ENCODE measurements at places on chromosomes 4 and X.

- no peak for DNase-seq
Observed at GRCh38 chr4:40688446-40689095, 58.9 kb upstream of the RBM47 start.

DNA sequence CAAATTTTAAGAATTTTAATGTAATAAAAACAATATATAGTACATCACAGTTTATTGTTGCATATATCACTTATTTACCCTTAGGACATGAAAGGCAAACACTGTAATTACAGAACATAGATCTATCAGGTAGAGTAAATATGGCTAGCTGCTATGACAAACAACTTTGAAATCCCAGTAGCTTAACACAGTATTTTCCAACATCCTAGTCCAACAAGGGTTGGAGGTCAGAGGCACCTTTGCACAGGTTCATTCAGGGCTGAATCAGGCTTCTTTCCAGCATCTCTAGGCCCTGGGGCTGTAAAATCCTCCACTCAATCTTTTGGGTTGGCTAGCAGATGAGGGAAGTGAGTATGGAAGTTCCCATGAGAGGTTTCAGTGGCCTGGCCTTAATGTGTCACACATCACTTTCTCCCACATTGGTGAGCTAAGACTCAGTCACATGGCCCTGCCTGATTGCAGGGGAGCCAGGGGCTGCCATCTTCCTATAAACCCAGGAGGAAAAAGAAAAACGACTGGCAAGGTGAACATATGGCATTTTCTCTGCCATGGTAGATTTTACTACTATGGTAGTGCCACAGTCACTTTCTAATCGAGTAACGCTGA, 32.9 kb downstream of the HERC6 start:
- DNase-seq = no peak

DNA sequence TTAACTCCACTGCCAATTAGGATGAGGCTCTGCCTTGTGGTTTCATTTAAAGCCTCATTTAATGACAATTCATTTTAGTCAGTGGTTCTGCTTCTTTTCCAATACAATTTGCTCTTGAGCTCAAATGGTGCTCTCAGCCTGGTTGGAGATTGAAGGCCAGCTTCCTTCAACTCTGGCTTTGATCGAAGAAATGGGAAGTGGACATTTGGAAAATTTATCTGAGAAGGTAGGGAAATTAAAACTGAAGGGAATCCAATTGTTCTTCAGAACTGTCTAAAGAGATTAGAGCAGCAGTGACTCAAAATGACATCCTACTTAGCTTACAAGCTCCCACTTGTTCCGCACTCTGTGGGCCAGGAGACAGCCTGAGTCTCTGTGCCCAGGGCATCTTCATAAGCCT, 206.8 kb downstream of the SMARCA1 start:
- no peak for DNase-seq

- no peak for DNase-seq
Observed at GRCh38 chrX:19721726-19722370, 165.6 kb downstream of the SH3KBP1 start.

DNA sequence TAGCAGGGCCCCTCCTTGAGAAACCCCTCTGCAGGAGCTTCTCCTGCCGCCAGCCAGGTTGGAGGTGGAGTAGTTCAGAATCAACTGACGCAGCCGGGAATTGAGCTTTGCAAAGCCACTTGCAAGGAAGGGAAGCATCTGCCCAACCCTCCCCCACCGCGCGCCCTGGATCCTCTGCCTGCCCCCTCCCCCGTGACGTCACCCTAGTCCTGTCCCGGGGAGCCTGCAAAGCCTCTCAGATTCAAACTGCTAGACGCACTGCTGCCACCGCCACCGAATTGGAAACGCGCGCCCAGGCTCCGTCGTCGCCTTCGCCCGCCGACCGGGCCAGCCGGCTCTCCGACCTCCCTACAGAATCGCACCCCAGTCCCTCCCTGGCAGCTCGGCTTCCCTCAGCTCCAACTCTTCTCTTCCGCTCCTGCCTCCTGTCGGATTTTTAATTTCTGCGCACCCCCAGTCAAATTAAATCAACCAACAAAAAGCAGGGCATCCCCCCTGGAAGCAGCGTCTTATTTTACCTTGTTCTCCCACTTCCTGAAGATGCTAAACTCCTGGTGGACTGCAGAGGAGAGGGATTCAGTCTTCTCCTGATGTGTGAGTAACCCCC, 3.8 kb downstream of the SLITRK2 start:
- no peak for DNase-seq
